ENCODE measurements at places on chromosomes 11 and 22. TPM values are rescaled to one million over a fixed set of nuclear protein-coding genes. Genes with fewer than 3 reads are reported as not detected.

The TMEM132A gene
- polyA plus RNA-seq = not detected

The SMIM35 gene
- 0.18 TPM for polyA plus RNA-seq

GRCh38 chr22:26642465-26643417 lies 14.6 kb upstream of the MIAT start:
- no peak for DNase-seq
- no peak overlapping the region for H3K4me3 ChIP-seq
- no peaks in the 10 kb centered on the region for H3K27me3 ChIP-seq

GRCh38 chr22:34946339-34946985 lies 119.5 kb upstream of the ISX start:
- no peaks in the 10 kb centered on the region for H3K4me1 ChIP-seq
- no peak for DNase-seq
- H3K27ac ChIP-seq = no peak overlapping the region
- H3K4me3 ChIP-seq = no peak overlapping the region
- H3K27me3 ChIP-seq = no peaks in the 10 kb centered on the region

The MIAT gene
- 0.05 TPM for polyA plus RNA-seq
